ENCODE measurements at places on chromosomes 3 and 15. TPM values are rescaled to one million over a fixed set of nuclear protein-coding genes. Genes with fewer than 3 reads are reported as not detected.

FETUB gene
- not detected for total RNA-seq

XCR1 gene
- not detected for total RNA-seq

OR5K2 gene
- total RNA-seq, result not detected

ATP13A3 gene
- total RNA-seq, result 113 TPM

DNA sequence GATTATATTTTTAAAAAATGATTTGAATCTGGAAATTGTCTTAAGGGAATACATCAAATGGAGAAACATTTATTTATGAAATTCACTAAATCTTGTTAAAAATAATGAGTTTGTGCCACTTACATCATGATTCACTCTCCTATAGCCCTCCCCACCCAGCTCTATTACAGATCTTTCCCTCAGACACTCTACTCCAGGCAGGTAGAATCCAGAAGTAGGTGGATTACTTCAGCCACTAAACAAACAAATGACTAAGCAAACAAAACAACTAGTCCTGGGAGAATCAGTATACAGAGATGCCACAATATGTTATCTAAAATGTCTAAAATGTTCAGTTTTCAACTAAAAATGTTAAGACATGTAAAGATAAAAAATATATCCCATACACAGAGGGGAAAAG, 608.1 kb upstream of the UBE2E2 start:
- DNase-seq, result no peak

- DNase-seq, result no peak
Observed at GRCh38 chr15:98417346-98417745, 231.0 kb upstream of the IGF1R start.

DNA sequence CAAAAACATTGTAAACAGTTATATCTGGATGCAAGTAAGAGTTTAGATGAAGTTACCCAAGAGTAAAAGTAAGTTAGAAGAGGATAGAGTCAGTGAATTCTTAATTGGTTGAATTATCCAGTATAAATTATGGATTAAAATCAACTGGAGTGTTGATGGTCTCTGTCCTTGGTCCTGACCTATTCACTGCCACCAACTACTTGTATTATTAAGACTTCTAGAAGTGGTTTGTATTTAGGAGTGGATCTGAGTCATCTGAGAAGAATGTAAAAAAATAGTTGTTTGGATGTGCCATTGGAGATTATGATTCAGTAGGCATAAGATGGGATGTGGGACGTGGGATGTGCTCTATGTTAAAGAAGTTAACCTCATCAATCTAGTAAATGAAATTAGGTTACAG, 86.4 kb downstream of the SYNPR start:
- DNase-seq, result peak; percentile 42

- peak; percentile 44 for DNase-seq
Observed at GRCh38 chr3:43094851-43095250, 11.0 kb downstream of the POMGNT2 start.

PIERCE2 gene
- 3.9 TPM for total RNA-seq
